Activated CD4-positive, alpha-beta T cell treated with anti-CD3 and anti-CD28 coated beads, Interleukin-2, amount 50 U/mL, for 1 hour (primary cell): ENCODE measurements at places on chromosomes 5 and 9.

GRCh38 chr9:86721843-86722705, 225.2 kb downstream of the GAS1 start:
- DNase-seq: no peak

GRCh38 chr5:159319832-159320231, 10.5 kb downstream of the IL12B start:
- DNase-seq: no peak

DNA sequence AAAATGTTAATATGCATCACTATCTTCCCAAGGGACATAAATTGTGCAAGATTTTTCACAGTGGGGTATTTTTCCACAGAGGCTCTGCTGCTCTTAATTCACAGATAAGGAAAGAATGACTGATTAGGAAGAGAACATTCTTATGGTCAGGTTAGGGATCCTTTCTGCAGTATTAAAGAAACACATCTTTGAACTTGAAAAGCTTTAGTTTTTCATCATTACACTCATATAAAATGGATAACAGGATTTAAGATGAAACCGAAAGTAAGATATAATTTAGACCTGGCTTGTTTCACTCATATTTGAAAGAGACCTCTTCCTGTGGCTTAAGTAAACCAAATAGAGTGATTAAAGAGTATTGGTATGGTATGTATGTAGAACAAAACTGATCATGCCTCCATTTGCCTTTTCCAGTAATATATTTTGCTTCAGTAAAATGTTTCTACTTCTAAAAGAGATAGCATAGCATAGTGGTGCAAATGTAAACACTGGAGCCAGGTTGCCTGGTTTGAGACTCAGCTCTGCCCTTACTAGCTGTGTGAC, 160.0 kb downstream of the PRR16 start:
- DNase-seq: no peak

GRCh38 chr5:21680641-21681040, 1172.5 kb downstream of the CDH12 start:
- no peak for DNase-seq

DNA sequence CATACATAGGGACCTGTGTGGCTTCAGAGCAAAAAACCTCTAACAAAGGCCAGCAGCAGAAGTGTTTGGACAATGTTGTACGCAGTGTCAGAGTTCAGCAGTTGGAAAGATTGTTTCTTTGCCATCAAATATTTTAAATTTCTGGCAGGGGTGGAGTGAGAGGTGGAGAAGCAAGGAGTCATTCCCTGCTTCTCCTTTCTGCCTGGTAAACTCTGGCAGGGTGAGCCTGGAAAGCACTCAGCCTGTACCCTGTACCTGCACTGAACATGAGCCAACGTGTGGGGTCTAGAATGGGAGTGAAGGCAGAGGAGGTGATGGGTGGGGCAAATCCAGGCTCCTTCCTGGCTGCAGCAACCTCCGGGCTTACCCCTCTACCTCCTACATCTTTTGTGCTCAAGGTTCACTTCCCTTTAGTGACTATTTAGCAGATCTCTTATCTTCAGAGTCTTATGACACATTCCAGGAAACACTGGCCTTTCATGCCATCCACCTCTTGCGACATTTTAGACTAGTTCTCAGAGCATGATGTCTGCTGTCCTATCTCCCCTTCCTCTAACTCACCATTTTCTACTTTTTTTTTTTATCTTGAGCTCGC, 445.0 kb upstream of the PIK3R1 start:
- DNase-seq: no peak

DNA sequence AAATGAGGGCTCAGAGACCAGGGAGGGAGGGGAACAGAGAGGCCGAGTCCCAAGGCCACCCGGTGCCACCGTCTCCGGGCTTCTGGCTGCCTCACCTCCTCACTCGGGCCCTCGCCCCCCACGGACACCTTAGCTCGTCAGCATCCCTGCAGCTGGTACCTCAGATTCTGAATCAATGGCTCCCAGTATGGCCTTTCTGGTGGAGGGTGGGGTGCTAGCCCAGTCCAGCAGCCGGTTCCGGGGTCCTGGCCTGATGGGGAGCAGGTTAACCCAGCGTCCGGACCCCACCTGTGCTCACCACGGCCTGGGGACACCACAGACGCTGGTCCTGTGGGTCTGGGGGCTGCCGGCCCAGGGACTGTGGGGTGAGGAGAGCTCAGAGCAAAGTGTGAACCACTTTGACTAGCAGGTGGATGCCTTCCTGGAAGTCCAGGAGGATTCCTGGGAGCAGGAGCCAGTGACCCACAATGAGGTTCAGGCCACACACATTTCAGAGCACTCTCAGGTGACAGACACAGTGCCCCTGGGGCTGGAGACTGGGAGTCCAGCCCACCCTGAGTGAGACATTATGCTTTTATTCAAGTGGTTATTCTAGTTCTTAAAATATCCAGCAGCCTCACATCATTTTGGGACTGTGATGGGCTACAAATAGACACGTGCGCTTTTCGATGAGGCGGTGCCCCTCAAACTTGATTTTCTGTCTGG, 53.3 kb downstream of the AHRR start:
- DNase-seq: no peak

- no peak for DNase-seq
Observed at GRCh38 chr5:6188344-6188743, 190.0 kb downstream of the MED10 start.
